ENCODE measurements at places on chromosomes 3 and 15.

DNA sequence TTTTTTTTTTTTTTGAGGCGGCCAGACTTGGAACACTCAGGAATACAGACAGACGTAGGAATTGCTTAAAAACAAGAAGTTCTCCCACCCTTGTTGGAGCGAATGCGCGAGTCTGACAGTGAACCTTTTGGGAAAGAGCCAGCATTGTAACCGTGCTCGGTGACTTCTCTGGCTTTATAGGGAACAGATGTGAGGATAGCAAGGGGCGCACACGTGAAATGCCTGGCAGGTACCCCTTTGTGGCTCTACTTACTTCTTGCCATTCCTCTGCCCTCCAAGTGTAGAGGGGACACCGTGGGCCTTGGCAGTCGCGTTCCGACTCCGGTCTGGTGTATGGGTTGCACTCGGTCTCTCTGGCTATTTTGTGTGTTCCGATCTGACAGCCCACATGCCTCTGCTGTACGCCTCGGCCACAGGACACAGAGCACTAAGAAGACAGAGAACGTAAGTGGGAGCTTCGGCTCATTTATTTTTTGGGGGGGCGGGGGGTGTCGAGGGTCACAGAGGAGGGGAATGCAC lies 126.4 kb downstream of the ADAMTS9 start:
- no peak for DNase-seq

DNA sequence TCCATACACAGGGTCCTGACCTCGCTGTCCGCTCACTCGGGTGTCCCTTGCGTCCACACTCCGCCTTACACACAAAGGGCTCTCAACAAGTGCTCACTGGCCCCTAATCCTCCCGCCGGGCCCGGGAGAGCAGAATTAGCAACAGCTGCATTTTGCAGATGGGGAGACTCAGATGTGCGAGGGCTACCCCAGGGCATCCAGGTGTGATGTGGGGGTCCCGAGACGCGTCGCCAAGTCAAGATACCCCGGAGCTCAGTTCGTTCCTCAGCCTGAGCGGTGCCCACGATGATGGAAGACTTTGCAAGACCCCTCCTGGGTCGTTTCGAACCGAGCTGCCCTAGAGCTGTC lies 14.9 kb upstream of the WNT7A start:
- no peak for DNase-seq

DNA sequence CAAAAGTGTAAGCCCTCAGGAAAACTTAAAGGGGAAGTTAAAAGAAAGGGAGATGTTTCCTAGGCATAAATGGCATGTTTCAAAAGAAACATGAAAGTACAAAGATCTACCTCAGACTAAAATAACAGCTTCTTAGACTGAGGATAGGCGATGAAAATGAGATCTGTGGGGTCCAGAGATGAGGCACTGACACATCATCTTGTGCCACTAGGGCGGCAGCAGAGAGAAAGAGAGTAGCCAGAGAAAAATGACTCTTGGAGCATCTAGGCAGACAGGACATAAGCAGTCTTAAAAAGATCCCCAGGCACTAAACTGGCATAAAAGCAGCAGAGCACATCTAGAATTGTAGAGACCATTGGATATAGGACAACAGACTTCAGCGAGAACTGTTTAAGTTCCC lies 42.5 kb upstream of the RFX7 start:
- DNase-seq = no peak

GRCh38 chr3:32391643-32392535 lies at the start of gene CMTM7:
CMTM7 (plus strand) TSS chr3:32391853; CDS start chr3:32391907, 54 bp downstream.
- peak; percentile 87 for DNase-seq

GRCh38 chr15:82950746-82951370 lies 1.7 kb downstream of the HOMER2 start:
- DNase-seq = no peak

GRCh38 chr3:189297932-189298331 lies 126.2 kb downstream of the TPRG1 start:
- DNase-seq = no peak

GRCh38 chr3:43181202-43181821 lies 75.4 kb upstream of the POMGNT2 start:
- DNase-seq = peak; percentile 75

DNA sequence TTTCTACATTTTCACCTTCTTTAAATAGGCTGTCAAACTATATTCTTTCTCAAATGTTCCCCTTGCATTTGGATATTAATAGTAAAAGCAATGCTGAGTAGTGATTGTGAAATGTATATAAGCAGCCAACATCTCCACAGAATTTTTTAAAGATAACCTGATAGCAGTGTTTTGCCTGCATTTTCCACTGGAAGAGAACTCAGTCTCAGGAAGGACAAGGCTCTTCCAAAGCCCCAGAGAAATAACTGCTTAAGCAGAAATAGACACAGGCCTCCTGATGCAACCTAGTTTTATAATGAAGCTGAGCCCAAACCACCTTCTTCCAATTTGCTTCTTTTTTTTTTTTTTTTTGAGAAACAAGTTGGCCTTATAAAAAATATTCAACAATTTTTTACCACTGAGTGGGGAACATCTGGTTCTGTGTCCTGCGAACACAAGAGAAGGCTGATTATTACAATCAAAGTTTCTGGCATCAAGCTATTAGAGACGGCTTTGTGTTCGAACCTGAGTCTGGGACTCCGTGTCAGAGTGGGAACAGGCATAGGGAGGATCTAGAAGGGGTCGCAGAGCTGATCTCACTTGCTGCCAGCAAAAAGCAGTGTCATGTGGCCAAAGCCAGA lies 332.5 kb upstream of the TBL1XR1 start:
- no peak for DNase-seq

DNA sequence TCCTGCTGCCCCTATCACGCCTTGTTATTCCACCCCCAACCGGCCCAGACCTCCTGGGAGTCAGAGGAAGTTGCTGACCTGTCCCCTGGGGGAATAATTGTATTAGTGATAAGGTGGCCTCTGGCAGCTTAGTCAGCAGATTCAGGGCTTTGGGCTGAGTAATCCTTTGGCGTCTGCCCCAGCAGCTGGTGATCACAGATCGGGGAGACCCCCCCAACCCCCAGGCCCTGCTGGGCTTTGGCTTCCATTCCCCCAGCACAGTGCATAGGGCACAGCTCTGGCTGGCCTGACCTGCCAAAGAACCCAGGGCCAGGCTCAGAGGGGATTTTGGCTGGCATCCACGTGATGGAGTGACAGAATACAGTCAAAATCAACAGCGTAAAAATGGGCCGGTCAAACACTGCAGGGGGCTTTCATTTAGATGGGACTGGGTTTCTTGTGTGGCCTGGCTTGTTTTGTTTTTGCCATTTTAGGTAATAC lies 3.9 kb upstream of the NR2E3 start:
- no peak for DNase-seq

DNA sequence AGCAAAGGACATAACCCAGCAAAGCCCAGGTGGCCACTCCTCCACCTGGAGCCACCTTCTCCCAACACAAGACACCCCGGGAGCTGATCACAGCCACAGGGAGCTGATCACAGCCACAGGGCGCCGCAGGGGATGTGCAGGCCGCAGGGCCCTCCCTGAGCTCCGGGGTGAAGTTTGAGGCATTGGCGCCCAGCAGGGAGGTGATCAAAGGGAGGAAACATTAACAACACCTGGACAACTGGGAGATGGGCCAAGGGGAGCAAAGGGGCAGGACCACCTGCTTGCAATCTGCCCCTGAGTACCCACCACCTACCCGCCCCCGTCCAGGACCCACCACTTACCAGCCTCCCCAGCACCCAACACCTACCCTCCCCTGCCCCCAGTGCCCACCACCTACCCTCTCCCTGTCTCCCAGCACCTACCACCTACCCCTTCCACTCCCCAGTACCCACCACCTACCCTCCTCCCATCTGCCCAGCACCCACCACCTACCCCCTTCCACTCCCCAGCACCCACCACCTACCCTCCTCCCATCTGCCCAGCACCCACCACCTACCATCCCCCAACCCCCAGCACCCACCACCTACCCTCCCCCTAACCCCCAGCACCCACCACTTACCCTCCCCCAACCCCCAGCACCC lies 2.4 kb downstream of the UROC1 start:
- no peak for DNase-seq

- DNase-seq = no peak
Observed at GRCh38 chr15:99902248-99902928, 169.2 kb upstream of the LYSMD4 start.

- peak; percentile 82 for DNase-seq
Observed at GRCh38 chr3:123584284-123584987, 417 bp downstream of the HACD2 start.

- DNase-seq = no peak
Observed at GRCh38 chr3:25430287-25430934, 2.3 kb downstream of the RARB start.

GRCh38 chr15:52287114-52287513 lies 8.5 kb downstream of the MYO5C start:
- DNase-seq = no peak

- no peak for DNase-seq
Observed at GRCh38 chr3:53243165-53243564, 12.7 kb downstream of the TKT start.

DNA sequence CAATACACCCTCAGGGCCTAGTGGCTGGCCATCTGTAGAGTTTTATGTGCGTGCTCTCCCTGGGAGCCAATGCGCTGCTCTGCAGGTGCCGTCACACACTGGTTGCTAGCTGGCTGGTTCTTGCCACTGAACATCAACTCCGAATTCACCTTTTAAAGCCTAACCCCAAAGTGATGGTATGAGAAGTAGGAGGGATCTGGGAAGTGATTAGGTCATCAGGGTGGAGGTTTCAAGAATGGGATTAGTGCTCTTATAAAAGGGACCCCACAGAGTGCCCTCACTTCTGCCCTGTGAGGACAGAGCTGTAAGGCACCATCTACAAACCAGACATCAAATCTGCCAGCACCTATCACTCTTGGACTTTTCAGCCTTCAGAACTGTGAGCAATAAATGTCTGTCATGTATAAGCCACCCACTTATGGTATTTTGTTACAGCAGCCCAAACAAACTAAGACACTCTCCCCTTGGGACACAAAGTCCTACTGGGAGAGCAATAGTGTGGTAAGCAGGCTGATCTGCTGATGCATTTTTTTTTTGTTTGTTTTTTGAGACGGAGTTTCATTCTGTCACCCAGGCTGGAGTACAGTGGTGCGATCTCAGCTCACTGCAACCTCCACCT lies 20.3 kb downstream of the RGMA start:
- DNase-seq = no peak

- DNase-seq = no peak
Observed at GRCh38 chr15:45611305-45611704, 23.5 kb upstream of the SQOR start.

- no peak for DNase-seq
Observed at GRCh38 chr3:151434151-151434890, 26.5 kb downstream of the IGSF10 start.

DNA sequence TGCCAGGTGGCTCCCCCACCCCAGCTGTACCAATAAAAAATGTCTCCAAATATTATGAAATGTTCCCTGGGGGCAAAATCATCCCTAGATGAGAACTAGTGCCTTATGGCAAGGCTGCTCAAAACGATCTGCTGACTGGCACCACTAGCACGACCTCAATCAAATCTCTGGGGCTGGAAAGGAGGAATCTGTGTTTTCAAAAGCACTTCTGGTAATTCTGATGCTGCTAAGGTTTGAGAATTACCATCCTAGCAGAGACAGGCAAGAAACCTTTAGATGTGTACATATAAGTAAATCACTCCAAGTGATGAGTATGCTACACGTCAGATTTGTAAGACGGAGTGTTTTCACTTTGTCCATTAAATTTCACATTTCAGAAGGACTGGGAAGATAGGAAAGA lies 360.1 kb upstream of the THRB start:
- no peak for DNase-seq

GRCh38 chr15:85062560-85062959 lies 80.9 kb downstream of the PDE8A start:
- DNase-seq = no peak

Measured in cardiac septum (tissue), 1 donor.